ENCODE measurements at places on chromosomes 1 and 21. TPM values are rescaled to one million over a fixed set of nuclear protein-coding genes. Genes with fewer than 3 reads are reported as not detected.

ODF2L gene
- 29.8 TPM for total RNA-seq

DNA sequence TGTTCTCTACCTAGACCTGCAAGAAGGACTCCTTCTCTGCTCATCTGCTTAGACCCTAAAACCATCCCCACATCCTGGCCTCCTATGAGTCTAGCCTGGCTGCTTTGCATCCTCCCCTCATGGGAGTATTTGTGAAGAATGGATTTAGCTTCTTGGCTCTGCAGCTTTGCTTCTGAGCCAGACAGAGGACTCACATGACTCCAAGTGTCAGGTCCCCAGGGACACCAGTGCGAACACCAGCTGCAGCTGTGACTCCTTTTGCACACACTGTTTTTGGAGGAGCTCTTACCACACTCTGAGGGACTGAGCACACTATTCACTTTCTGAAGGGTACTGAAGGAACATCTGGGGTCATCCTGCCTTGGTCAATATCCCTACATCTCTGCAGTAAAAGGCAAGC lies 131.8 kb upstream of the SGIP1 start:
- no peak for DNase-seq

GRCh38 chr1:178495158-178495557 lies 1.6 kb downstream of the CLEC20A start:
- no peak for DNase-seq

GRCh38 chr1:66353257-66353656 lies 180.7 kb upstream of the SGIP1 start:
- DNase-seq: peak; percentile 85

- peak; percentile 72 for DNase-seq
Observed at GRCh38 chr21:44548922-44549321, 2.4 kb downstream of the KRTAP10-2 start.

GRCh38 chr1:37734629-37735591 lies 30.0 kb downstream of the EPHA10 start:
- peak; percentile 86 for DNase-seq

DNA sequence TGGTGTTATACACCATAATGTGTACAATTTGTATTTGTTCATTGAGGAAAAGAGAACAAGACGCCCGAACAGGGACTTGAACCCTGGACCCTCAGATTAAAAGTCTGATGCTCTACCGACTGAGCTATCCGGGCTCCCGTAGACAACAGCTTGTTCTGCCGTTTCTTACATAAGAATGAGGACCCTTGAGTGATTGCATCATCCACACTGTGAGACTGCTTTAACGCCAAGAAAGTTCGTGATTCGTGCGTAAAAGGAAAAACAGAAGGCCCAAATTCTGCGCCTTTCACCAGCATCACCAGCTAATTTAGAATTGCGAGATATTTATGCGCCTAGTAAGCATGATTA lies 9.3 kb upstream of the MDM4 start:
- DNase-seq: peak; percentile 90

GRCh38 chr21:32626621-32627196 lies 14.5 kb upstream of the CFAP298 start:
- no peak for DNase-seq

DNA sequence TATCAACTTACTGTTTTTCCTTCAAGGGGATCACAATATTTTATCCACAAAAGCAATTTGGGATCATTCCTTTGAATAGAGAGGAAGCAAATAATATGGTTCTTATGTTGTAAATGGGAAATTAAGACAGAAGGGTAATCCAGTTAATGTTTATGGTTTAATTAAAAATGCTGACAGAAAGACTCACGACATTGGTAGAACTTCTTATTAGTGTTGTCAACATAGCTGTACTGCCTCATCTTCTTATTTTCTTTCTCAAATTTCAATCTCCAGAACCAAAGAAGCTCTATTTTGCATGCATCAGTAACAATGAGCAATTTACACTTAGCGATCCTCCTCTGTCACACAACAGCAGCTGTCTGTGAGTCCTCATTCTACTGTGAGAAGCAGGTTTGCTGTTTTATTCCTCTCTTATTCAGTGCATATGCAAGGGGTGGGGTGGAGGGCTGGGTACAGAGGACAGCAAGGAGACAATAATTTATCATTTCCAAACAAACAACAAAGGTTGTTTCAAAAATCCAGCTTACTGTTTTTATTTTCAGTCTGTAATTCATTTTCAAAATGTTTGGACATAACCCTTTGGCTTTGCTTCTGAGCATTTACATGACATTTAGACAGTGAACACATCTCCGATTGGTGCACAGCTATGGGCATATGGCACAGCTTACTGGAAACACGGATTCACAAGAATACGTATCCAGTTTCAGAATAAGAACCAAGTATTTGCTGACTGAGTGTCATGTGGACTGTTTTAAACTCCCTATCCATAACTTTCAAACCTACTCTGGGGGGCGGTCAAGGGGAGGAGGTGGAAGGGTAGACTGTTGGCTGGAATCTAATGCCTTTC lies 335.9 kb downstream of the RGS7 start:
- DNase-seq: no peak

DNA sequence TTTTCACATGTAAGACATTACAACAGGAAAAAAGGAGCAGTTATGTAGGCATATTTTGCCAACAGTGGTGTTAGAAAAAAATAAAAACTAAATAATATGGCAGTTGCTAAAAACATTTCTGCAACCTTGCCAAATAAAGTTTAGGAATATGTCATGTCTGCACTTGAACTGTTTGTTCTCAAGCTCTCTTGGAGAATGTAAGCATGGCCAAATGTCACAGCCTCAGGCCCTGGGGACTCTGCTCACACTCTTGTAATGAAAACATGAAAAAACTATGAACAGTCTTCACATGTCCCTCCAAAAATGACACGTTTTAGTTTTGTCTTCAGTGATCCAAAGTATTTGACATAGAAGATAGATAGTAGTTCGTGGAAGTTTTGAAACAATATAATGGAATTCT lies 753.3 kb downstream of the LTN1 start:
- no peak for DNase-seq

DNA sequence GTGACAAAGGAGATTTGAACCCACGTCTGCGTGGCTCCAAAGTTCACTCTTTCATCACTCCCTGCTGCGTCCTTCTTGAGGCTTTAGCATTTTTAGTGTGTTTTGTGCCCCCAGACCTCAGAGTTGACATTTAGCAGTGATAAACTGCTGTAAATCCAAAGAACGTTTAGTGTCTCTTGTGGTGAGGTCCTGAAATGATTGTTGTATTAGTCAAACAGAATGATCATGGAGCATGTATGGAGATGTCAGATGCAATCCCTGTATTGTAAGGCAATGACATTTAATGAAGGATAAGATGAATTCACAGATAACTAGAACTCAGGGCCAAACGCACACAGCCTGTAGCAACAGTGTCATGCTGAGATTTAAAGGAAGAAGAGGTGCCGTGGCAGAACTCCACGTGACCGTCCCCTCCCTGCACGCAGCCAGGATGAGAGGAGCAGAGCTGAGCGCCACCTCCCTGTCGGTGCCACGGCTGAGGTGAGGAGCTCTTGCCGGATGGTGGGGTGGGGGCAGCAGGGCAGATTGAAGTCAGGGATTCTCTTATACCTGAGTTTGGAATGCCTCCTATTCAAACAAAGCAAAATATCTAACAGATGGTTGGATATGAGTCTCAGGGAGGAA lies 30.1 kb downstream of the NTPCR start:
- peak; percentile 60 for DNase-seq

- DNase-seq: no peak
Observed at GRCh38 chr1:218851586-218851985, 322.1 kb upstream of the LYPLAL1 start.

JAM2 gene
- 4.9 TPM for total RNA-seq

GRCh38 chr21:43879348-43880110 lies 14.5 kb downstream of the AGPAT3 start:
- DNase-seq: no peak

GRCh38 chr1:28416509-28417194 lies 47.1 kb downstream of the PHACTR4 start:
- DNase-seq: no peak

DNA sequence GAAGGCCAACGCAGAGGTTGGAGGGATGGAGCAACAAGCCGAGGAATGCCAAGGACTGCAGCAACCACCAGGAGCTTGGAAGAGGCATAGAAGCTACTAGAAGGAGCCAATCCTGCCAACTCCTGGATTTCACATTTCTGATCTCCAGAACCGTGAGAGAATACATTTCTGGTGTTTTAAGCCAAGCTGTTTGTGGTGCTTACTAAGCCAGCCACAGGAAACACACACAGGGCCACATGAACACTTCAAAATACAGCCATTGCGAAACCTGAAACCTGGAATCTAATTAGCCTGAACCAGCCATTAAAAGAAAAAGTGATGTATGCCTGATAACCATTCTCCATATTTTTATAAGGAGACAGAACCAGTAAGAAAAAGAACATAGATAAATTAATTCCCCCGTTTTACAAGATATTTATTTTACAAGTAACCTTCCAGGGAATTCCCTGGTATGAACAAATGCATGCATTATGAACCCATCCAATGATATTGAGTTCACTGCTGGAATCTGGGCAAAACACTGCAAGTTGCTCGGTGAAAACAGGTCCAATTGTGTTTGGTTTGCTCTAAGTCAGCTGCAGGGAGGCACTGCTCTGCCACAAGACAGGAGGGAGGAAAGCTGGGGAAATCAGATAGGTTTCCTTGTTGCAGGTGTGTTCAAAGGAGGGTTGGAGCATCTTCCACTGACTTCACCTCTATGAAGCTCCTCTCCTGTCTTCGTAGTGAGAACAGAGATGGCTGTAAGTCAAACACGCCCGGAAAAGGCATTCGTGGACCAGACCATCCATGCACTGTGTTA lies 70.2 kb downstream of the ETS2 start:
- DNase-seq: no peak

SLC35F3 gene
- 0.70 TPM for total RNA-seq

TBX15 gene
- total RNA-seq: not detected

ASTN1 gene
- 5.2 TPM for total RNA-seq

TFF3 gene
- total RNA-seq: not detected

RNU1-1 gene
- total RNA-seq: under 0.01 TPM

KDM1A gene
- 252 TPM for total RNA-seq

GRCh38 chr21:38478782-38479181 lies 19.5 kb downstream of the ERG start:
- DNase-seq: no peak

DNA sequence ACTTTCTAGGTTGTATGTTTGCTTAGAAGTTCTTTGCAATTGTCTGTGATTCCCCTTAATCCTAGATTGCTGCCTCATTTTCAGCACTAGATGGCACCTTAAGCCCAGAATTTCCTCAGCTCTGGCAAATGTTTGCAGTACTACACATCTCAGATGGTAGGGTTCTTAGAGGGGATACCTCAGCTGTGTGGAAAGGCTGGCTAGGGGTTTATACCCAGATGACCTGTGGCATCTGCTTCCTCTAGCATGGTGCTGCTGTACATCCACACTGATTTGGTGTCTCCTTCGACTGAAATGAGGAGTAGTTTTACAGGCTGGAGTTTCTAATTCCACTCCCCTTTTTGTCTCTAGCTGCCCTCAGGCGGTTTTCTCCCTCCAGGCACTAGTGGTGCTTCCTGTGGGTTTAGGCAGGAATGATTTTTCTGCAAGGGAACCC lies 23.5 kb downstream of the ASB17 start:
- peak; percentile 82 for DNase-seq

DNA sequence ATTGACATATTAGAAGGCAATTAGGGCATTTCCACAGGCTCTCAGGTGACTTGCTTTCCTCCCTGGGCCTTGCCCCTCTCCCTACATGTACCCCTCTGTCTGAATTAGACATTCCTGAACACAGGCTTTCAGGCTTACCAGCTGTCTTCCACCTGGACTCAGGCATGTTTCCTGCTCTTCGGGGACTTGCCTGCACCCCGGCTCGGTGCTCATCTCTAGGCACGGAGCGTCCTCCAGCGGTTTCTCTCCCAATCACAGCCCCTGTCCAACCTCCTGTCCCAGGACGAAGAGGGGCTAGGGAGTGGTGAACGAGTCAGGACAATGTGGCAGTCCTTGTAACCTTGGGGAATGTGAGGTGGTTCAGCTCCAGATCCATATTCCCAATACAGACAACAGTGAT lies 4.2 kb downstream of the PROK1 start:
- DNase-seq: peak; percentile 75

OXCT2 gene
- 4.0 TPM for total RNA-seq

GRCh38 chr1:192270398-192270797 lies 46.4 kb upstream of the RGS21 start:
- no peak for DNase-seq

- DNase-seq: no peak
Observed at GRCh38 chr1:206715120-206715519, 30.4 kb downstream of the MAPKAPK2 start.

DNA sequence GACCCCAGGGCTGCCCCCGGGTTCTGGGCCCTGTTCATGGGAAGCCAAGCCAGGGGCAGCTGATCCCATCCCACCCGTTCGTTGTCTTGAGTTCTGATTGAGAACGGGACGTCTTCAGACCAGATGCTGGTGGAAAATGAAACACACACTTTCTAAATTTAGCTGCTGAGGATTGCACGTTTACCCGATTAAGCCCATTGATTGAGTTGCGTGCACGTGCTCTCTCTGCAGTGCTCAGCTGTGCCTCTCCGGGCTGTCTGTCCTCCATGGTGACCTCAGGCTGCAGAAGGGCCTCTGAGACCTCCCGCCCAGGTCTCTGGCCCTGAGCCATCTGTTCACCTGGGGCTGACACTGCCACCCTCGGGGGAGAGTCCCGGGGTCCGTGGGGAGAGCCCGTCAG lies 27.0 kb upstream of the PEX10 start:
- no peak for DNase-seq

DNA sequence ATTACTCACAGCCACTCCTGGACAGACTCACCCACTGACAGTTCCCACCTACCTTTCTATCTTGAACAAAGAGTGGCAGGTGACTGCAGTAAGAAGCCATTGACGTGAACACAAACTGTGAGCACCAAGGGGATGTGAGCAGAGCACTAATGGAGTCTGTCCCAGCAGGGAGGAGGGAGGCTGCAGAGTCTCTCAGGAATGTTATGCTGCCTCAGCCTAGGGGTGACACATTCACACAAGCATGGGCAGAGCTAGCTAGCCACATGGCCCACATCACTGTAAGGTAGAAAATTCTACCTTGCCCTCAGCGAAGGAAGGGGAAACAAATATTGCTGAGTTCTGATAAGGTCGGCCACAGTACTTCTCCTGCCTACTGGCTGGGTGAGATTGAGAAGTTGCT lies 56.8 kb upstream of the PTGFRN start:
- peak; percentile 41 for DNase-seq

DNA sequence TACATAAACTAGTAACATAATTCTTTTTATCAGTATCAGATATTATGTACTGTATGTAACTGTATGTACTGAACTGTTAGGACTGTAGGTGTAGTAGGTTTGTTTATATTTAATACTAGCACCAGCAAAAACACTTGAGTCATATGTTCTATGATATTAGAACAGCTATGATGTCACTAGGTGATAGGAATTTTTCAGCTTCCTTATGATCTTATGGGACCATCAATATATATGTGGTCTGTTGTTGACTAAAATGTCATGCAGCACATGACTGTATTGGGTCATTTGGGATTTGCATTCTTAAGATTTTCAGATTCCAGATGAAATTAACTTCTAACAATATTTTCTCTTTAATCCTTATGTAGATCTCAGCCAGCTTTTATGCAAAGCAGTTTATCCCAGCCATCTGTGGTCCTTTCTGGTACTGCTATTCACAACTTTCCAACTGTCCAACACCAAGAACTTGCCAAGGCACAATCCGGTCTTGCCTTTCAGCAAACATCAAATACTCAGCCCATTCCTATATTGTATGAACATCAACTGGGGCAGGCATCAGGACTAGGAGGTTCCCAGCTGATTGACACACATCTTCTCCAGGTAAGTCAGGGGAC lies 38.3 kb upstream of the MYOCOS start:
- DNase-seq: no peak
